ENCODE measurements at places on chromosomes 12 and 14.

DNA sequence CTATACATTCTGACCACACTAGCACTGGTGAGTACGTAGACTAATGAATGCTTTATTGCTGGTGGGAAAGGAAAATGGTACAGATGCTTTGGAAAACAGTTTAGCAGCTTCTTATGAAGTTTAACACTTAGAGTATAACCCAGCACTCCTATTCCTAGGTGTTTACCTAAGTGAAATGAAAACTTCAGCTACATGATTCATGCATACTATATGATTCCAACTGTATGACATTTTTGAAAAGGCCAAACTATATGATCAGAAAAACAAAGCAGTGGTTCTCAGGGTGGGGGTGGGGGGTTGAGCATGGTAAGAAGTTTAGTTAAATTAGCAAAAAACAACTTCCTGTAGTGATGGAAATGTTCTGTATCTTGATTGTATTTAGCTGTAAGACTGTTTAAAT is 22.1 kb upstream of the ARID4A start:
- DNase-seq, result no peak

DNA sequence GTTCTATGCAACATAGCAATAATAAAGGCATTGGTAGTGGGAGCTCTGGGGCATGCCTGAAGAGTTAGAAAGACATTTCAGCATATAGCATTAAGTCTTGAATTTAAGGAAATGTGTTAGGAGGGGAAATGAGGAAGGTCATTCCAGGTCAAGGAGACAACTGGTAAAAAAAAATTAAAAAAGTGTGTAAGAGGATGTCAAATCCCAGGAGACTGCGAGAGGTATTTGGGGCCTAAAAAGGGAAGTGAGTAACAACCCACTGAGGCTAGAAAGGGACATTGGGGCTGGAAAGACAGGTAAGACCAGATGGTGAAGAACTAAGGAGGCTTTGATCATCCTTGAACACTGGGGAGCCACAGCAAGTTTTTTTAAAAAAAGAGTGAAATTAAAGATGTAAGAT is 152.9 kb downstream of the SLC25A21 start:
- DNase-seq, result peak; percentile 32

- DNase-seq, result no peak
These were observed 11.3 kb downstream of the ESPL1 start for GRCh38 chr12:53279283-53279869.

- DNase-seq, result no peak
These were observed 37.8 kb downstream of the SLC6A15 start for GRCh38 chr12:84874825-84875139.

GRCh38 chr12:62760779-62761178 is 174.2 kb downstream of the PPM1H start:
- DNase-seq, result no peak

DNA sequence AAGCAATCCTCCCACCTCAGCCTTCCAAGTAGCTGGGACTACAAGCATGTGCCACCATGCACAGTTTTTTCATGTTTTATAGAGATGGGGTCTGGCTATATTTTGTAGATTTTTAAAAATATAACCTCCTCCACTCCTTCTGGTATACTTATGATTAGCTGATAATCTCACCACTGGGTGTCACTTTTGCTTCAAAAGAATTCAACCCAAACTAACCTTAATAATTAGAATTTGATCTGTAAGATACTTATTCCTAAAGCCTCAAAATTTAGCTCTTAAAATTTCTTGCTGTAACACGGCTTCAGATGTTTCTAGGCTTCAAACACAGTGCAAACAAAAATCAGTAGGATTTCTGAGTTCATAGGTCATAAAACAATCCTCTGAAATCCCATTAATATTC is 130.3 kb downstream of the CEP83 start:
- no peak for DNase-seq

DNA sequence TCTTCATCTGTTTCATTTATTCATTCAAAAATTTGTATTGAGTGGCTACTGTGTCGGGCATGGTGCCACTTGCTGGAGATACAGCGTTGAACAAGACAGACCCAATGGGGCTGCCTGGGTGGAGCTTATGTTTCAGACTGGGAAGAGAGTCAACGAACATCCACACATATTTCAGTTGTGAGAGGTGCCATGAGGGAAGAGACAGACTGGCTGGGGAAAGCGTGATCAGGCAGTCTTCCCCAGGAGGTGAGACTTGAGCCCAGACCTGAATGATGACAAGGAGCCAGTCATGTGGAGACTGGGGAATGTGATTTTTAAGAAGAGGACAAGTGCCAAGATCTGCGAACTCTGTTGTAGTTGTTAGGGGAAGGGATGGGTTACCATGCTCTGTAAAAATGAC is 12.2 kb downstream of the BICD1 start:
- DNase-seq, result no peak

DNA sequence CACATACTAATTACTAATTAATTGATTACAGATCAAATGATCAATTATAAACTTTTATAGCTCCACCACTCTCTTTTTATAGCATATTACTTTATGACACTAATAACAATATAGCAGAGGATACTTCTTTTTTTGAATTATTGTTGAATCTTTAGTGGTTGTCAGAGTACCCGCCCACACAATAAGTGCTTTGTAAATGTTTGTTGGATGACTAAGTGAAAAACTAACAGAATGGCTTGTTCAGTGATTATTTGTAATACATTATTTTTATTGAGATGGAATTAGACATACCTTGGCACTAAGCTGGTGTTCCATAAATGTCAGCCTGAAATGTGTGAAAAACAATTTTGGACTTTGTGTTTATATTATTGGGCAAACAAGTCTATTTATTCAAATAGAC is 670.5 kb upstream of the ATXN7L3B start:
- DNase-seq, result no peak

GRCh38 chr14:20719777-20720176 is 25.9 kb upstream of the EDDM3A start:
- no peak for DNase-seq

DNA sequence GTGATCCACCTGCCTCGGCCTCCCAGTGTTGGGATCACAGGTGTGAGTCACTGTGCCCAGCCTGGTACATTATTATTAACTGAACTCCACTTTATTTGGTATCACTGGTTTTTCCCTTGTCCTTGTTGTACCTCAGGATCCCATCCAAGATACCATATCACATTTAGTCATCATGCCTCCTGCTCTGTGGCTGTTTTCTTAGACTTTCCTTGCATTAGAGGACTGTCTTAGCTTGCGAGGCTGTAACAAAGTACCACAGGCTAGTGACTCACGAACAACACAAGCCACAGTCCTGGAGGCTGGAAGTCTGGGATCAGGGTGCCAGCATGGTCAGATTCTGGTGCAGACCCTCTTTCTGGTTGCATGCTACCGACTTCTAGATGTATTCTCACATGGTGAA is 12.2 kb downstream of the KLC1 start:
- no peak for DNase-seq

All from GF-D8 (cell line).